ENCODE measurements at places on chromosomes 12 and 14.
A peak's percentile ranks its signal among the peaks of the same experiment; 100 is the strongest.

DNA sequence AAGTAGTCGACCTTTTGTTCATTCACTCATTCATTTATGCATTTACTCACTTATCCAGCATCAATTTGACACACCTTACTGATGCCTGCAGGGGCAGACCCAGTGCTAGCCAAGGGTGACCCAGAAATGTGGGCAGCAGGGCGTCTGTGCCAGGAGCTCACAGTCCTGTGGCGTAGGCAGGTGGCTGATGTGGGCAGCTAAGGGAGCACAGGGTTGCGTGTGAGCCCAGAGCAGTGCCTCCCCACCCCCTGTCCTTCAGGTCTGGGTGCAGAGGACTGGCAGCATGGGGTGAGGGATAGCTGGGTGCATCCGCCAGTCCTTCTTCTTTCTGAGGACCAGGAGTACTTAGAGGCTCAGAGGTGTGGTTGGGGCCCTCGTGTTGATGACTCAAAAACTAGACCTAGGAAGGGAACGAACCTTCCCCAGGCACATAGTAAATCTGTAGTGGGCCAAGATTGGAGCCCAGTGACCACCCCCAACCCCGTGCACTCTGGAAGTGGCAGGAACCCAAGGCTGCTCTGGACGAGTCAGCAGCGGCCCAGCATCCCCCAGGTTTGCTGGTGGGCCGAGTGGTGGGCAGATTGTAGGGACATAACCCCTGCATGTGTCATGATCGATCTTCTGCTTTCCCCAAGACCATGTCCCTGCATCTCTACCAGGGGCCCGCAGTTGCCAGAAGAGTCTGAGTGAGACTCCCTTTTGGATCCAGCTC, 63.9 kb downstream of the BEGAIN start:
- DNase-seq: no peak

GRCh38 chr14:21263284-21264024, 5.8 kb downstream of the HNRNPC start:
- peak; percentile 22 for DNase-seq

- DNase-seq: no peak
Measured at GRCh38 chr14:87184180-87184579, 808.8 kb downstream of the GALC start.

DNA sequence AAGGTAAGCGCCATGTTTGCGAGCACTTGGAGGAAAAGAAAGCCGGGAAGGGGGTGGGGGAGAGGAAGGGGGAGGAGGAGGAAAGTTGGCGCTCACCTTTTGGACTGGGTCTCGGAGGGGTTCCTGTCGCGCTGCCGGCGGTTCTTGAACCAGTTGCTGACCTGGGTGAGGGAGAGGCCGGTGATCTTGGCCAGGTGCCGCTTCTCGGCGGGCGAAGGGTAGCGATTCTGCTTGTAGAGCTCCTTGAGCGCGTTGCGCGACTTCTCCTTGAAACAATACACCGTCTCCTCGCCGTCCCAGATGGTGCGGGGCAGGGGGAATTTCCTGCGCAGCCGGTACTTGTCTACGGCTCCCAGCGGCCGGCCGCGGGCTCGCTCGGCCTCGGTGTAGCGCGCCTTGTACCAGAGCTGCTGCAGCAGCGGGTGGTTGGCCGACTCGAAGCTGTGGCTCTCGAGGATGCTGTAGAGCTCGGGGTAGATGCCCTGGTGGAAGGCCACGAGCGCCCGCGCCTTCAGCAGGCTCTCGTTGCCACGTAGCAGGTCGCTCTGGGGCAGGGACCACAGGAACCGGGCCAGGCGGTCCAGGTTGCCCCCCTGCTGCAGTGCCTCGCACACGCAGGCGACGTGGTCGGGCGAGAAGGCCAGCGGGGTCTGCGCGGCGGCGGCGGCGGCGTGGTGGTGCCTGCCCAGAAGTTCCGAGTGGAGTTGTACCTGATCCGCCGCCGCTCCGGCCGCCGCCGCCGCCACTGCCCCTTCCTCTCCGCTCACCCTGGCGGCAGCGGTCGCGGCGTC, 840 bp downstream of the SIX4 start:
- DNase-seq: peak; percentile 11

- no peak for DNase-seq
Measured at GRCh38 chr12:87216436-87216835, 812.8 kb downstream of the C12orf50 start.

DNA sequence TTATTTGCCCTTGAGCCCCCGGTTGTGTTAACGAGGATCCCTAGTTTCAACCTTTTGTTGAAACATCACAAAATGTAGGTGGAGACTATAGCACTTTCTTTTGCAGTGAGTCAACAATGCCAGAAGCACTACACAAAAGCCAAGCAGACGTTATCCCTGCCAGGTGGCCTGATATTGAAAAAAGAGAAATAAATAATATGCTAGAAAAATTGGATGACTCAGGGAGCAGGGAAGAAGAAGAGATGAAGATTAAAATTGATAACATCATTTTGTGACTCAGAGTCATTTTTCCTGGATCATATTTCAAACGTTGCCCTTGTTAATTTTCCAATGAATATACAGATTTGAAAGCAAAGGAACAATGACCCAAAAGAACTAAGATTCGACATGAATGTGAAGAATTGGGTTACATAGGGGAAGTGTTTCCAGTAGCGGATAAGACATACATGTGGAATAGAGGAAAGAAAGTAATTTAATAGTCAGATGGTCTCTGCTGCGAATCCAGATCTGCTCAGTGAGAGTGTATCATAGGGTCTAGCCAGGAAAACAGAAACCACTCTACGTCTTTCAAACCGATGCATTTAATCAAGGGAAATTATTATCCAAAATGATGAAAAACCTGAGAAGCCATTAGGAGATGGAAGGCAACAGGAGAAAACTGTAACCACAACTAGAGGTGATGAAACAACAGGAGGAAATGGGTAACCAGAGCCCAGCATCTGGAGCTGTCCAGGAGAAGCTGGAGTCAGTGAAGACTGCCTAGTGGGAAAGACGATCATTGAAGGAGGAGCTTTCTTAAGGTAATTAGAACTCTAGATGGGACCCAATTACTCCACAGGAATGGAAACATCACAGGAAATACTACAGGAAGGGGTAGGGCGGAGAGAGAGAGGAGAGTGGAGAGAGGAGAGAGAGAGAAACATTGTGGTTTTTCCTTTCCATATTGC, 57.9 kb downstream of the RERG start:
- DNase-seq: no peak

- DNase-seq: no peak
Measured at GRCh38 chr12:16560273-16560672, 45.7 kb downstream of the LMO3 start.

DNA sequence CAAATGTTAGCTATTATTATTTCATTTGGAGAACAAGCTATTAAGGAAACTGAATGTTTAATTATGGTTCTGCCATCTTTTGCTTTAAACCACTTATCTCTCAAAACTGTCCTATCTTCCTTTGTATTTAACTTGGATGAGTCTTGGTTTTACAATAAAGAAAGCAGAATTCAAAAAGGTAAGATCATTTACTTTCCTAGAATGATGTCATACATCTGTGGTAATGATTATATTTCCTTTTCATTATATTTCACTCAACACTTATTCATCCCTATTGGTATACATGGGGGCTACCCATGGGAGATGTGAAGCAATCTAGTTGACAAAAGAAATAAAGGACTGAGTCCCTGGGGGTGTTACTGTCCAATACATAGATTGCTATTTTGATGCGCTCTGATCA, 456.7 kb downstream of the ZFP36L1 start:
- DNase-seq: no peak

GRCh38 chr14:72480464-72481243, 413.2 kb downstream of the DPF3 start:
- DNase-seq: no peak

DNA sequence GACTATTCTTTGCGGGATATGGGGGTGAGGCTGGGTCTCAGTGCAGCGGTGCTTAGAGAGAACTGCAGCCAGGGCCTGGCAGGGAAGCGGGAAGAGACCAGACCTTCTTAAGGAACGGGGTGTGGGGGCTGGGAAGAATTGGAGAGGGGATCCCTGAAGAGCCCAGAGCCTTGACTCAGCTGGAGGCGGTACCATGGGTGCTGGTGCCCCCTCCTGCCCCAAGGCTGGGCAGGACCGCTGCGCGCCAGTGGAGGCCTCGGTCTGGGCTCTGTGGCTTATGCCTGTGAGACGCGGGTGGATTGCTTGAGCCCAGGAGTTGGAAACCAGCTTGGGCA, 1.3 kb upstream of the RNU7-1 start:
- no peak for DNase-seq

DNA sequence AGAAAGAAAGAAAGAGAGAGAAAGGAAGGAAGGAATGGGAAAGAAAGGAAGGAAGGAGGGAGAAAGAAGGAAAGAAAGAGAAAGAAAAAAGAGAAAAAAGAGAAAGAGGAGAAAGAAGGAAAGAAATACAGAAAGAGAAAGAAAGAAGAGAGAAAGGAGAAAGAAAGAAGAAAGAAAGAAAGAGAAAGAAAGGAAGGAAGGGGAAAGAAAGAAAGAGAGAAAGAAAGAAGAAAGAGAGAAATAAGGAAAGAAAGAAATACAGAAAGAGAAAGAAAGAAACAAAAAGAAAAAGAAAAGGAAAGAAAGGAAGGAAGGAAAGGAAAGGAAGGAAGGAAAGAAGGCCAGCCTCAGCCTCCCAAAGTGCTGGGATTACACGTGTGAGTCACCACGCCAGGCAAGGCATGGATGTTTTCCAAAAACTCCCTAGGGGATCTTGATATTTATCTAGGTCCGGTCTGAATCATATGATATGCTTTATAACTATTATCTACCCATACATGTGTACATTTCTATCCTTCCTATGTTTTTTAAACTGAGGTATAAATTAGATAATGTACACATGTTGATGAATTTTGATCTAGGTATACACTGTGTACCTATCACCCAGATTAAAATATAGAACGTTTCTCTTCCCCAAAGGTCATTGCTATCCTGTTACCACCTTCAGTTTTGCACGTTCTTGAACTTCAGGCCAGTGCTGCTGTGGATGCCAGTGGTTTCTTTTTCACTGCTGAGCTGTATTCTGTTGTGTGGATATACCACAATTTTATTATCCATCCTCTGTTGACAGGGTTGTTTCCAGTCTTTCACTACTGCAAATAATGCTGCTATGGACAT, 177.9 kb downstream of the RBM19 start:
- no peak for DNase-seq

DNA sequence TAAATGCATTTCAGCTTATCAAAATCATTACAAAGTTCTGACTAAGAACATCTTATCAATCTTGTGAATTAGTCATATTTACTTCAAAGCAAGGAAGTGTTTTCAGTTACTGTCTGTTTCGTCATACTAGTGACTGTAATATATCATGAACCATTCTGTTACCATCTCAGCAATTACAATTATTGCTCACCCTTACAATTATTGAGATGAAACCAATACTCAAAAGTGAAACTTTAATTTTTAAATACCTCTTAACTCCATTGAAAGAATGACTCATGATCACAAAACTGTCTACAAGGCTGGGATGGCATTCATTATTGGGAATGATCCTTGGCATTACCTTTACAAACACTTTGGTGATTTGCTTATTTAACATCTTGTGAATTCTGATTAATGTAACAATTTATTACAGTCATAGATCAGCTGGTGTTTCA, 90.3 kb downstream of the RPS6KA5 start:
- no peak for DNase-seq

- no peak for DNase-seq
Measured at GRCh38 chr14:25118671-25119070, 68.7 kb upstream of the STXBP6 start.

DNA sequence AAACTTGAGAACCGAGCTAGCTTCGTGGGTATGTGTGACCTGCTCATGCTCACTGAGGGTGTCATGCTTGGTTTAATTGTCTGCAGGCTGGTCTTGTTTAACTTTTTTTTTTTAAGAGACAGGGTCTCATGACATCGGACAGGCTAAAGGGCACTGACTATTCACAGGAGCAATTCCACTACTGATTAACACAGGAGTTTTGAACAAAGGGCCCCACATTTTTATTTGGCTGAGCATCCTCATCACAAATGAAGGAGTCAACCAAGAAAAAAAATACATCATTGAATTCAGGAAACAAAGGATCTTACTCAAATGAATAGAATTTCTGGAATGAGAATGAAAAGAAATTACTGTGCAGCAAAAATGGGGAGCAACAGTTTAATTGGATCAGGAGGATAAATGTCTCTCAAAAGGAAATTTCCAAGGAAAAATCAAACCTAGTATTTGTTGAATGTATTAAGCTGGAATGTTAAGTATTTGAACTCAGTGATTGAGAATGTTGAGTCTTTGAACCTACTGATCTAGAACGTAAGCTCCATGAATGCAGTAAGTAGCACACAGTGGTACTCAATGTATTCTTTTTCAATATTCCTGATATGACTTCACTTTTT, 20.8 kb upstream of the PYROXD1 start:
- DNase-seq: no peak

DNA sequence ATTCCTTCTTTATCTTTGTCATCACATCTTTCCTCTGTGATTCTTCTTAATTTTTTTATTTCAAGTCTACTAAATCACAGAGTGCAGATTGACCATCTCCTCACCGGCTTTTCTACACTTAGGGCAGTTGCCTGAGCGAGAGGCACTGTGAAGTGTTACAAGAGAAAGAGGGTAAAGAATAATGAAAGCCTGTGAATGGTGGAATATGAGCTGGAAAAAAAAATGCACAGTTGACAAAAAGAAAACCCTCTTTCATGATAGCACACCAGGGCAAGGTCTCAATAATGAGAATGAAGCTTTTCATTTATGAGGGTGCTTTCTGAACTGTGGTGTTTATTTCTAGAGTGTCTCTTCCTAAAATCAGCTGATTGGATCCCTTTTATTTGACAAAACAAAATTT, 106.2 kb upstream of the PDE3A start:
- no peak for DNase-seq

DNA sequence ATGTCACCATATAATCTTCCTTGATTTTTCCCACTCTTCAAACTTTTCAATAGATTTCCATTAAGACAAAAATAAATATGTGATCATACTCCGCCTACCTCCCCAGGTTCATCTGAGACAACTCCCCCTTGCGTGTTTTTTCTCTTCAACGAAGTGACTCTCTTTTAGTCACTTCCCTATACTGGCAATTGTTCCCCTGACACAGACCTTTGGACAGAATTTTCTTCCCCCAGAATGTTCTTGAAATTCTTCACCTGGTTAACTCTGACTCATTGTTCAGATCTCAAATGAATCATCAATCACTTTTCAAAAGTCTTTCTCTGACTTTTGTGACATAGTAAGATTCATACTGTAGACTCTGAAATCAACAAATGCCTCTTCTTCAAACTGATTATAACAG, 727.3 kb upstream of the LMO3 start:
- DNase-seq: no peak

DNA sequence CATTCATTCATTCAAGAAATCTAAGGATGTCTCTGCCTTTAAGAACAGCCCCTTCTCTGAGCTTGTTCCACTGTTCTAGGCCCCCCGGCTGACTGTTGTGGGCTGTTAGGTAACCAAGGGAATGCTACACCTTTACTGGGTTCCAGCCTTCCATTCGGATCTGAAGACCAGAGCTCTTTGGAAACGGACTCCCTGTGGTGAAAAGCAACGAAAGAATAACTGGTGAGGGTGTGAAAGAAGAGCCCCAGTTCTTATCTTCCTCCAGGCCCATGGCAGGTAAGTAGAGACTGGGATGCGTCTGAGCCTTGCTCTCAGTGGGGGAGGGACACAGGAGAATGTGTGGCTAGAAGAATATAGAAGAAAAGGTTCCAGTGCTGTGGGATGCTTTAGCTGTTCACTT, 207.4 kb downstream of the TMEM132D start:
- no peak for DNase-seq

Measured in CD4-positive, alpha-beta T cell treated with Interleukin-10 for 1 hour (primary cell).